ENCODE measurements at places on chromosomes 5 and 9.
A peak's percentile ranks its signal among the peaks of the same experiment; 100 is the strongest.

GRCh38 chr5:39189292-39189955 is 29.9 kb downstream of the FYB1 start:
- DNase-seq: no peak

GRCh38 chr9:84206801-84207370 is 133.7 kb downstream of the SLC28A3 start:
- no peak for DNase-seq

- DNase-seq: no peak
Measured at GRCh38 chr5:176857894-176858273, 41.3 kb downstream of the HK3 start.

DNA sequence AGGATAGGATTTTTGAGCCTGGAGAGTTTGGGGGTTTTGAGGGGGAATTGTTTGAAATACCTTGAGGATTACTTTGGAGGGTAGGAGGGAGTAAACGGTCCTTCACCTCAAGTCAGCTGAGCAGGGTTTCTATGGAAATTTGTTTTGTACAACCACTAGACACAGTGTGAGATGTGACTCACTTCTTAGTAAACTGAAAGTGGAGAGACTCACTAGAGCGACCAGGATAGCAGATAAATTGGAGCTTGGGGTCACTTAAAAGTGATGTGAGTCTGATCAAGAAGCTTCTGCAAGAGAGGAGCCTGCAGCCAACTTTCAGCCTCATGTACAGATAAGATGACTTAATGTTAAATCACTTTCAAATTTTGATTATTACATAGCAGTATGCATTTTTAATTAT is 1945.9 kb upstream of the NUDT12 start:
- no peak for DNase-seq

GRCh38 chr9:98707166-98708102 is 1.3 kb downstream of the GABBR2 start:
- DNase-seq: peak; percentile 78

DNA sequence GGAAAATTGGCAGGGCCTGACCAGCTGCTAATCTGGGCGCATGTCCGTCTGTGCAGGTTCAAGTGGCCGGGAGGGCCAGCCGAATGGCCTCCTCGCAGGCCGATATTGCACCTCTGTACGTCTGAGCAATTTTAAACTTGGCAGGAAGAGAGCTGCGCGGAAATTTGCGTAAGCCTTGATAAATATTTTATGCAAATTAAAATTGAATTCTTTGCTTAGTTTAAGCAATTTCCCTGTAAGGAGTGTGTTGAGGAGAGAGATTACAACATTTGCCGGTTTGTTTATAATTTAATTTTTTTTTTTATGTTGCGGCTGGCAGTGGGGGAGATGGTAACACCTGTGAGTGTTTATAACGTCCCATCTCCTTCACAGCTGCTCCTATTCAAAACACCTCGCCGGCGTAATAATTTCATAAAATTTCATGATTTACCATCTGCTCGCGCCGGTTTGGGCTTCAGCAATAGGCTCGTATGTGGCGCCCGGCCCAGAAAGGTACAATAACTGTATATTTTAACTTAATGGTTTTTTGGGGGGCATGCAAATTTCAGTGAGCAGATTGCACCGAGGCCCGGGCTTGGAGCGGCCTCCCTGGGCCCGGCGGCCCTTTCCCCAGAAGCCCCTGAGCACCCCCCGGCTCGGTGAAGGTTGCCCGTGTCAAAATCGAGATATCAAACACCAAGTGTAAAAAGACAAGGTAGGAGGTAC is 269.4 kb upstream of the MVB12B start:
- DNase-seq: no peak

DNA sequence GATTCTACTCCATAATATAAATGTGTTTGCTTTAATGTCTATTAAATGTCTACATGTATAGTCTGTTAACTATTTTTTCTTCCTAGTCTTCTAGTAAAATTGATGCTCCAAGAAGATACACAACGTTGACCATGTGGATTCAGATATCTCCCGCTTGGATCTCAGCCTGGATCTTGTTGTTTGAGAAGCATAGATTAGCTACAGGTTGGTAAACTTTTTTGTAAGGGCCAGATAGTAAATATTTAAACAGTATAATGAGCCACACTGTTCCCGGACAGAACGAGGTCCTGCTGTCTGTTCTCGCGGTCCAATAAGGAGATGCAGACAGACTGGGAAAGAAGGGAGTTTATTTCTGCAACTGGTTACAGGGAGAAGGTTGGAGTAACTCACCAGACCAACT is 86.2 kb upstream of the IL12B start:
- DNase-seq: no peak

DNA sequence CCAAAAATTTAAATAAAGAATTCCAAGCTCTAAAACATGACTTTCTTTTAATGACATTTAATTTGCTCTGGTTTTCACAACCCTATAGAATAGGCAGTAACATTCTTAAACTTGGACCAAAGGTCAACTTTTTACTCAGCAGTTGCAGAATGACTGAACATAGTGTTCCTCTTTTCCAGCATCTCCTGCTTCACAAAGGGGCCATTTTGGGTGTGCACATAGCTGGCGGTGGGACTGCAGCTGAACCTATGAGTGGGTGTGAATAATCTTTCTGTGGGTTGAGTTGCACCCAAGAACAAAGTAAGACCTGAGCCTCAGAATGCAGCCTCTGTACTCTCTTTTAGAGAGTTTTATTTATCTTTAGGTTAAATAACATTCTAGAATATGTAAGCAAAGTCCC is 96.9 kb upstream of the HAPLN1 start:
- DNase-seq: no peak

- DNase-seq: no peak
Measured at GRCh38 chr5:132594170-132594569, 37.4 kb downstream of the RAD50 start.

- no peak for DNase-seq
Measured at GRCh38 chr5:133421394-133421793, 190.9 kb downstream of the FSTL4 start.

DNA sequence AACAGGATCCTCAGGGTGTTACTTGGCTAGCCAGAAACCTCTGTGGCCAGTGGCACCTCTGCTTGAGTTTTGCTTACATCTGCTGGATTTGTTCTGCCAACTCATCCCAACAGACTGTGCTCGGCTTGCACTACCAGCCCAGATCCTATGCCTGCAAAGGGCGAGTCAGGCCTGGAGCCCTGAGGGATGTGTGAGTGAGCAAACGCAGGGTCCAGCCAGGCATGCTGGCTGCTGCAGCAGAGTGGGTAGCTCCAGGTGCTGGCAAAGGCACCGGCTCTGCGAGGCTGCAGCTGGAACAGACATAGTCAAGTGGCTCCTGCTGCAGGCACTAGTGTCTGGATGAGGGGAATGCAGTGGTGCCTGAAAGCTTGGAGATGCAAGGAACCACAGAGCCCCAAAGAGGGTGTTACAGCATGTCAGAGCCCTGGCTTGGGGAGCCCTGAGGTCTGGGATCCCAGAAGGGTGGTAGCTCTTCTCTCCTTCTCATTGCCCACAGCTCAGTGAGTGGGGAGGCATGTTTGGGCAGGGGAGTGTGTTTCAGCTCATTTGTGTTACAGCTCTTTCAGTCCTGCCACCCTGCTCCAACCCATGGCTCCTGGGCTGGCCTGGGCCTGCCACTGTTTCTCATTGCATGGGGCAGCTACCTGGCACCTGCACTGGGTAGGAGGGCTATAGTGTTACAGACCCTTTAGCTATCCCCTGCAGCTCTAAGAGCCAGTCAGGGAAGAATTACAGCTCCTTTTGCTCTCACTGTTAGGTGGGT is 332.6 kb downstream of the TAF11L14 start:
- DNase-seq: peak; percentile 87

GRCh38 chr5:159768243-159768642 is 148.0 kb upstream of the ADRA1B start:
- DNase-seq: no peak

DNA sequence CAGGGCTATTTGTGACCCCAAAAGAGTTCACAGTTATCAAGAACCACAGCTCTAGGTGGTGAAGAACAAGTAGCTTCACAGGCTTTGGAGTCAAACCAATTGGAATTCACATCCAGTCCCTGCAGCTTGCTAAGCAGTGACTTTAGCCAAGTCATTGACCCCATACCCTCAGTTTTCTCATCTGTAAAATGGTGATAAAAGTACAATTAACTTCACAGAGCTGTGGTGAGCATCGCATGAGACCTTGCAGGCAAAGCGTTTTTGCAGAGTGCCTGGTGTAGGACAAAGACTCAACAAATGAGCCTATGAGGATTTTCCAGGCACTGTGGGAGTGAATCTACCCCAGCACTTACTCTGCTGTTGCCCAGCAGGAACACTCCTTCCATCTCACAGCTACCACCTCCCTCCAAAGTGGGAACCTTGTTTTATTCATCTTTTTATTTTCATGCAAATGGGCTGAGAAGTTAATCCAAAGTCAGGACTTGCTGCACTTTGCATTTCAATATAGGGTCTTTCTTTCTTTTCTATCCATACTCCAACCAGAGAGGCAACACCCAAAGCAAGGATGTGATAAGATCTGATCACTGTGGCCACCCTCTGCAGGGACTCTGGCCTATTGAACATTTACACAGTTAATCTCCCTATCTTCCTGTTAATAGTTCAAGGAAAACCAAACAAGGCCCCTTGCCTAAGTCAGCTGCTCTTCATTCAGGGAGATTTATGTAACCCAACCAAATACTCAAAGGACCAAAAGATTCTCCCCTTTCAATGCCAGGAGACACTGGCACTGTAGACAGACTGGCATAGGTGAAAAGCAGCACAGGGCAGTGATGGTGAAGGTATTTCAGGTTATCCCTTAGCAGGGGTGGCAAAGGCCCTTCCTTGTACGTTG is 41.9 kb downstream of the ABCA1 start:
- no peak for DNase-seq

DNA sequence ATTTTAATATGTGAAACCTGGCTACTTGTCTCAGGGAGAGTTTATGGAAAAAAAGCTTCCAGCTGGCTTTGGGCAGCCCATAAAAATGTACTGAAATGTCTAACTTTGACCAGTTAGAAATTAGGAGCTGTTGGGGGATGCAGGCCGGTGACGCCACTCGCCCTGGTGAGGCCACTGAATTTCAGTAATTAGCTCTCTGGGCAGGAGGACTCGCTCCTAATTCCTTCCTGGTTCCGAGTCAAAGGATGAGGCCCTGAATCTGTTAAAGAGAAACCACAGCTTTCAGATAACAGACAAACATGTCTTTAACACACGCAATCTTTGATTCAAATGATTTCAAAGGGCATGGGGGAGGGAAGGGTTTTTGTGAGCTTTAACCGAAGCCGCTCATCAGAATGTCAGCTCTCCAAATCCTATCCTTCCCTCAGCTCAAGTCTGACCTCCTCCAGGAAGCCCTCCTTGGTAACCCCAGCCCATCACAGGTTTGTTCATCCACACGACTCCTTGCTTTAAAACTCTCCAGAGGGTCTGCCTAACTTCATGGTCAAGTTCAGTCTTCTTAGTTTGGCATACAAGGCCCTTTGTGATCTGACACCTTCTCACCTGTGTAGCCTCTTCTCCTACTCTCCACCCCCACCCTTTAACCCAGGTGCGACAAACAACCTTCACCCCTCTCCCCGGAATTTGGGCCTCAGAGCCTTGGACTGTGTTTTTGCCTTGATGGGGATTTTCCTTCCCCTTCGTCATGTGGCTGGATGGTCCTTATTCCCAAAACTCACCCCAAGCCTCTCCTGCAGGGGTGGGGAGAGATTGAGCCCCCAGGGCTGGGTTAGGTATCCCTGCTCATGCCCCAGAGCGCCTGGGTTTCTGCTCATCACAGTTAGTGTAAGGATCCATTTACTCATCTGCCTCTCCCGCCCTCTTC is 13.6 kb upstream of the PHF19 start:
- no peak for DNase-seq

- no peak for DNase-seq
Measured at GRCh38 chr5:138282920-138283742, 8.7 kb upstream of the GFRA3 start.
